ENCODE measurements at places on chromosomes 12 and 14.

- DNase-seq: no peak
Observed at GRCh38 chr12:132404951-132405741, 75.8 kb upstream of the GALNT9 start.

DNA sequence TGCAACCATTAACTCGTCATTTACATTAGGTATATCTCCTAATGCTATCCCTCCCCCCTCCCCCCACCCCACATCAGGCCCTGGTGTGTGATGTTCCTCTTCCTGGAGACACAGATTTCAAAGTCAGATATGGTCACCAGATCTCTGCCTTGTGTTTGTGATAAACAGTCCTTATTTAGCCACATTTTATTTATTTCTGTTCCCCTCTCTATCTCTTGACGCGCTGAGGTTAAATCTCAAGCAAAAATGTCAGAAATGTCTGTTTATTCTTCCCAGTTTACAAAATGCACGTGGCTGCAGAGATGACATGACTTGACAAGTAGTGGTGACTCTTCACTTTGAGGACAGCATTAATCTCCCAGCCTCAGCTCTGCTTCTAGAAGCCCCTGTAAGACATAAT is 11.5 kb upstream of the RASSF3 start:
- DNase-seq: no peak

DNA sequence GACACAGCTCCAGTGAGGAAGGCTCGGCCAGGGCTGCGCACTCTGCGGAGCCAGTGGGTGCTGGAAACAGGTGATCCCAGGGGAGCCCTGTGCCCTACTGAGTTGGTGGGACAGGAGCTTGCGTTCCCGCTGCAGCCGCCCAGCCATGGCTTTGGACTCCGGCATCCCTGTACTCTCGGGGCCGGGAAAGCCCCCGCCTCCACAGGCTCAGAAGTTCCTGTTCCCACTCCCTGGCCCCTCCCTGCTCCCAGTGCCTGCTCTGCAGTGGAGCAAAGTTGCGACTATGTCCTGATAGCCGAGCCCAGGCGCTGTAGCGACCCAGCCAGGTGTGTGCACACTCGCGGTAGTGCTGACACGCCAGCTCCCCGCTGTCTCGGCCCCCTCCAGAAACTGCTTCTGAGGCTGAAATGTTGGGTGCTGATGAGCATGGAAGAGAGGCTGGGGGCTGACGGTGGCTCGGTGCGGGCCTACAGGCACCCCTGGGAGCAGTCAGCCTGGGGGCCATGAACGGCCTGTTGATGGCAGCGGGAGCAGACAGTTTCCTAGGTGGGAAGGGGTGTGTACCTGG is 344.6 kb upstream of the MGAT4C start:
- DNase-seq: no peak

DNA sequence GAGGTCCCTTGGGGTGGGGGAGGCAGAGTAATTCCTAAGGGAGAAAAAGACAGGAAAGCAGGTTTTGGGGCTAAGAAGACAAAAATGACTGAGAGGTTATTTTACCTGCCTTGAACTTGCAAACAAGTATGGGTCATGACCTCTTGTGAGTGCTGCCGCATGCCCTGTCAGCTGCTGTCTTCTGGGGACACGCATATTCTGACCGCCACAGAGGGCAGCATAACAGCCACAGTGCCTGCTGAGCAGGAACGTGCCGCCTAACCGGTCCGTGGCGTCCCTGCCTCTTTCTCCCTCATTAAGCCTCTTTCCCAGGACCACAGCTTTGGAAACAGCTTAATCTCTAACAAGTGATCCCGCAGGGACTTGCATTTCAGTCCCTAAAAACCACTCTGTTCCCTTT is 51.3 kb upstream of the KCNA1 start:
- no peak for DNase-seq

GRCh38 chr12:124487834-124488165 is 79.6 kb downstream of the NCOR2 start:
- no peak for DNase-seq

- DNase-seq: no peak
Observed at GRCh38 chr12:121441555-121441954, 41.6 kb downstream of the RNF34 start.

DNA sequence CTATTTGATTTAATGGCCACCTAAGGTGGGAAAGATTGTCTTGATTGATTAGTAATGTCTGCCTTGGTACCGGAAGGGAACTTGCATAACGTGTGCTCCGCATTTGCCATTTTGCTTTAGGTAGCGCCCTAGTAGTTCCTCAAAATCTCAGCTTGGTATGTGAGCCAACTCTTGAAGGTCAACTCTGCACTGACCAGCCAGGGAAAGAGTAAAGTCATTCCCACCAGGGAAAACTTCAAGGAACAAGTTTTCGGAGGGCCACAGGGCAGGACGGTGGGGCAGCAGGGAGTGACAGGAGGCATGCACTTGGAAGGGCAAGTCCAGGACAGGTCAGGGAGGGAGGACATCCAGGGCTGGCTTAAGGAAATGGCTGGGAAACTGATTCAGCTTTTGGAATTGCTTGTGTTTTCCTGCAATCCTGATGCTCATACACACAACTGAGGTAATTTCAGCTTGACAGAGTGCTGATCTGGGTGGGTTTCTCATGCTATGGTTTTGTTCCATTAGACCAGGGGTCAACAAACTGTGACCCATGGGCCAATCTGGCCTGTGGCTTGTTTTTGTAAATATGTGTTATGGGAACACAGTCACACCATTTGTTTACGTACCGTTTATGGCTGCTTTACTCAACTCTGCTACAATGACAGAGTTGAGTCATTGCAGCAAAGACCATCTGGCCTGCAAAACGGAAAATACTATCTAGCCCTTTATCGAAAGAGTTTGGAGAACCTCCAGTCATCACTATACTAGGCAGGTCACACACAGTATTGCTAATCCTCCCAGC is 184.5 kb downstream of the RBM19 start:
- DNase-seq: no peak

- DNase-seq: no peak
Observed at GRCh38 chr12:69726922-69727321, 11.7 kb upstream of the RAB3IP start.

DNA sequence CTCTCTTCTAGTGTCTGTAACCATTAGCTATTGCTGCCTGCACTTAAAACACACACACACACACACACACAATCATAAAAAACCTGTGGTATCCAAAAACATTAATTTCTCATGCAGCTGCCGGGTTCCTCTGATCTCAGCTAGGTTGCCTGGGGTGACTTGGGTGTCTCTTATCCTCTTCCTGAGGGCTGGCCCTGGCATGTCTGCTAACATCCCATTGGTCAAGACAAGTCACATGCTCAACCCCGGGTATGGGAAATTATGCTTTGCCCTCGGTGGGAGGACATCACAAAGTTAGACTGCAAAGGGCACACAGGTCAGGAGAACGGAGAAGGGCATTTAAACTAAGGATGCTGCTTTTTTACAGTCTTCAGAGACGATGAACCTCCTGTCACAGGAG is 55.7 kb downstream of the TRPV4 start:
- DNase-seq: no peak

- no peak for DNase-seq
Observed at GRCh38 chr14:38662781-38663180, 406.9 kb upstream of the CLEC14A start.

GRCh38 chr12:119694111-119694510 is 26.2 kb downstream of the PRKAB1 start:
- DNase-seq: no peak

DNA sequence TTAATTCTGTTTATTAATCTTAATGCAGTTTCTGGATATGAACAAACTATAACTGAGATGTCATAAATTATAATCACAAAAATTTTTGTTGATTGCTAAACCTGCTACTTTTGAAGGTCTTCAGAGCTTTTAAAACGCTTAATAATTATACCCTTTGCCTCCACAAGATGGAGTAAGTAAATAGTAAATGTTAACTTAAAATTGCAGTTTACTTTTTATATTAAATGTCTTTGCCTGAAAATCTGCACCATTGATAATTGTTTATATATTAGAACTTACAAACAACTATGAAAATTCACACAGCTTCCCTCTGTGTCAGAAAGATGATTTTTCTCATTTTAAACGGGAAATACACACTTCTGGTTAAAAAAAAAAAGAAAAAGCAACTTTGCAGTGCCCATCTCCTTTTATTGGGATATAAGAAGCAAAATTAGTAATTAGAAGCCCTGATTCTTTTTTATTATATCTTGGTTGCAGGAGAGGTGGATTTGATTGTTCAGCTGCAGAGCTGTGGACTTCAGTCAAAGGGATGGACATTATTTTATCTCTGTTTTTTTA is 35.6 kb downstream of the SCFD1 start:
- DNase-seq: no peak

GRCh38 chr14:83607682-83608081 is 1922.3 kb upstream of the FLRT2 start:
- DNase-seq: no peak

GRCh38 chr12:94401326-94401725 is 58.3 kb downstream of the CEP83 start:
- DNase-seq: no peak

GRCh38 chr12:122121745-122122144 is 43.2 kb downstream of the MLXIP start:
- DNase-seq: no peak

- no peak for DNase-seq
Observed at GRCh38 chr14:58607952-58608317, 29.8 kb upstream of the DACT1 start.

- DNase-seq: peak; percentile 38
Observed at GRCh38 chr12:92995258-92995903, 66.3 kb upstream of the EEA1 start.

DNA sequence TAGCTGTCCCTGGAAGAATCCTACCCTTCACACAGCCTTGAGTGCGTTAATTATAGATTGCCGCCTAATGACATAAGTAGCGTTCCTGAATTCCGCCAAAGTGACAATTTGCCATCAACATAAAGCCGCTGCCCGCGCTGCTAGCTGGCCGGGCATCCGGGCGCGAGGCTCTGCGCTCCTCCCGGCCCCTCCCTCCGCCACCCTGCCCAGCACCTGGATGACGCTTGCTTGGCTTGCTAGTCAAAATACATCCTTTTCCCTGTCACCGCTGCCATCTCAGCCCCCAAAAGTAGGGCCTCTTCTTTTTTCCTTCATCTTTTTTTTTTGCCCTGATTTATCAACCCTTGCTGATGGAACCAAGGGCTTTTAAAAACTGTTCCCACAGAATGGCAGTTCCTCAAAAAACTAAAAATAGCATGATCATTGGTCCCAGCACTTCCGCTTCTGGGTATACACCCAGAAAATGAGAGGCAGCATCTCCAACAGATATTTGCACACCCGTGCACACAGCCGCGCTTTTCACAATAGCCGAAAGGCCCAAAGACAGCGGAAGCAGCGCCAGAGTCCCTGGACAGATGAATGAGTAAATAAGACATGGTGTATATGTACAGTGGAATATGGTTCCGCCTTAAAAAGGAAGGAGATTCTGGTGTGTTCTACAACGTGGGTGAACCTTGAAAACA is 235.2 kb downstream of the BCL11B start:
- DNase-seq: no peak

- DNase-seq: no peak
Observed at GRCh38 chr12:55629058-55629841, 7.4 kb upstream of the OR10P1 start.

DNA sequence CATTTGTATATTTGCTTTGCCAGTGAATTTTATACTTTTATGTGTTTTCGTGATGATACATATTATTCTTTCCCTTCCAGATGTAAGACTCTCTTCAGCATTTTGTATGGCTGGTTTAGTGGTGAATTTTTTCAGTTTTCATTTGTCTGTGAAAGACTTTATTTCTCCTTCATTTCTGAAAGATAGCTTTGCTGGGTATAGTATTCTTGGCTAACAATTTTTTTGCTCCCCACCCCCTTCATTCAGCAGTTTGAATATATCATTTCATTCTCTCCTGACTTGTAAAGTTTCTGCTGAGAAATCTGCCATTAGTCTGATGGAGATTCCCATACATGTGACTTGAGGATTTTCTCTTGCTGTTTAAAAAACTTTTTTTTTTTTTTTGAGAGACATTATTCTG is 72.8 kb downstream of the ERC1 start:
- no peak for DNase-seq

DNA sequence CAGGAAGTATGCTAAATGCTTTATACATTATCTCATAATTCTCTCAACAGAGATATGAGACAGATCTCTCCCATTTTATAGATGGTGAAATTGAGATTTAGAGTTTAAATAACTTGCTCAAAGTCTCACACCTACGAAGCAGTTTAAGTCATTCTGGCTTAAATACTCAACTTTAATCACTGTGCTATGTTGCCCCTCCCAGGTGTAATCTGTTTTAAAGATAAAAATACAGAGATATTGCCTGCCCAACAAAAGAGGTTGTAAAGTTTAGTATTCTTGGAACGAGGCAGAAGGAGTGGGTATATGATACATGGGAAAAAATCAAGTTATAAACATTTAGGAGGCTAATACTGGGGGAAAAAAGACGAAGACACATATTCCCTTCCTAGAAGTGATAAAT is 156.8 kb upstream of the LRIG3 start:
- no peak for DNase-seq

DNA sequence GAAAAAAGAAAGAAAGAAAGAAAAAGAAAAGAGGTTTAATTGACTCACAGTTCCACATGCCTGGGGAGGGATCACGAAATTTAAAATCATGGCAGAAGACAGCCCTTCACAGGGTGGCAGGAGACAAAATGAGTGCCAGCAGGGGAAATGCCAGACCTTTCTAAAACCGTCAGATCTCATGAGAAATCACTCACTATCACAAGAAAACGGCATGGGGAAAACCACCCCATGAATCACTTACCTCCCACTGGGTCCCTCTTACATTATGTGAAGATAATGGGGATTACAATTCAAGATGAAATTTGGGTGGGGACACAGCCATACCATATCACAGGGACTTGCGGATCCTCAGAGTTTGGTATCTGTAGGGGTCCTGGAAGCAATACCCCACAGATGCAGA is 16.3 kb upstream of the EGLN3 start:
- no peak for DNase-seq

DNA sequence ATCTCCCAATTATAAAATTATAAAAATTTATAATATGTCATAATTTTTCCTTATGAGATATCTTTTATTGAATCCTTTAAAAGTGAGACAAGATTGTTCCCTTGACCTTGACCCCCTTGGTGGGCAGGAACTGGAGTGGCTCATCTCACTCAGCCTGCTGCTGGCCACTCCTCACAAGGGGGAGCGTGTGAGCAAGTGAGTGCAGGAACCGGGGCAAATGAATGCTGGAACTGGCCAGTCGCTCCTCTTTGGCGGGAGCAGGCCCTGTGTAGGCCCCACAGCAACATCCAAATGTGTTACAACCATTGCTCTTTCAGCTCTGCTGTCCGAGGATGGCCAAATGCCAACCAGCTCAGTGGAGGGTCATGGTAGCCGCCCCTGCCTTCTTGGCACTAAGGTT is 178.8 kb downstream of the ETNK1 start:
- DNase-seq: no peak

- no peak for DNase-seq
Observed at GRCh38 chr12:132727091-132727794, 16.6 kb downstream of the PGAM5 start.

GRCh38 chr12:53065975-53066931 is 12.9 kb downstream of the SPRYD3 start:
- DNase-seq: no peak

GRCh38 chr12:125744201-125744600 is 679.0 kb downstream of the AACS start:
- DNase-seq: no peak

- DNase-seq: no peak
Observed at GRCh38 chr12:96227365-96228106, 33.4 kb downstream of the ELK3 start.

- no peak for DNase-seq
Observed at GRCh38 chr12:16094437-16094836, 183.0 kb downstream of the SLC15A5 start.

- no peak for DNase-seq
Observed at GRCh38 chr12:59615392-59616165, 19.8 kb downstream of the SLC16A7 start.

Data from stimulated activated naive B cell treated with anti-CD40 and anti-IgM and Interleukin-4, amounts not matched to agents 10 μg/mL and 1 μg/mL and 100 μg/mL, for 72 hours (primary cell).